ENCODE measurements at places on chromosomes 3 and 15.

DNA sequence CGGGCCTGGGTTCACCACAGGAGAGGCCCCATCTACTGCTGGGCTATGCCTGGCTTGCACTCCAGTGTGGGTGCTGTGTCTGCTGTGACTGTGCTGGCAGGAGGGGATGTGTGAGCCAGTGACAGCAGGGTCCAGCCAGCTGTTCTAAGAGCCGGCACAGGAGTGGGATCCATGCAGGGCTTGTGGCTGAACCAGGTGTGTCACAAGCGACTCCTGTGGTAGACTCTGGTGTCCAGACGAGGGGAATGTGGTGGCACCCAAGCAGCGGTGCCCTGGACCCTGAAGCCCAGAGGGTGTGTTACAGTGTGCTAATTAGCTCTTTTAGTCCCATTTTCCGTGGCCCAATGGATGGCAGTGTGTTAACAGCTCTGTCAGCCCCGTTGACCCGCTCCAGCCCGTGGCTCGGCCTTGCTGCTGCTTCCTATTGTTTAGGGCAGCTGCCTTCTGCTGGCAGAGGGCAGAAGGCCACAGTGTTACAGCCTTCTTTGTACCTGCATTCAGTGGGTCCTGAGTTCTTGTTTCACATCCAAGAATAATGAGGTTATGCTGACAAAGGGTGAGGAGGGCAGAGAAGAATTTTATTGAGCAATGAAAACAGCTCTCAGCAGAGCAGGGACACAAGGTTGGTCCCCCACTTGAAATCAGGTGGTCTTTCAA is 78.5 kb upstream of the RNU6-1 start:
- no peak for DNase-seq

DNA sequence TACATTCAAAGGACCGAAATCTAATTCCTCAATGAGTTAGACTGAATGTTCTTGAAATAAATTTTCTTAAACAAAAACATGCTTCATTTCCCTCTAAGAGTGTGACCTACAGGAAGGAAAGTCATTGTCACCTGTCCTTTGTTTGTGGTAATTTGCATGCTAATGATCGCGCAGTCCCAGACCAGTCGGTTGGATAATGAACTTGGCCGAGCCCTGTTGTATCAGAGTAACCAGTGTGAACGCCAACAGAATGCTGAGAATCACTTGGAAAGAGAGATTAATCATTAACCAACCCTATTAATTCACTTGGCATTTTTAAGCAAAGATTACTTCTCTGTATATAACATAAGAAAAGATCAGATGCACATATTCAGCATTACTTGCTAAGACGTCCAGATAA is 8.1 kb upstream of the ARNT2 start:
- DNase-seq, result no peak

- DNase-seq, result no peak
These were observed 426.6 kb upstream of the THBS1 start for GRCh38 chr15:39154227-39154638.

- no peak for DNase-seq
These were observed 23.4 kb upstream of the MAP4 start for GRCh38 chr3:48039487-48040190.

All from activated CD4-positive, alpha-beta T cell treated with anti-CD3 and anti-CD28 coated beads for 36 hours (primary cell).